ENCODE measurements at places on chromosomes 16 and 17. TPM values are rescaled to one million over a fixed set of nuclear protein-coding genes. Genes with fewer than 3 reads are reported as not detected.

Gene OSGIN1
- total RNA-seq = 3.6 TPM

Gene RASL10B
- 2.7 TPM for total RNA-seq

Gene TP53TG3B
- not detected for total RNA-seq

Gene MYO15B
- total RNA-seq = 0.88 TPM

Gene TBC1D3I
- 0.36 TPM for total RNA-seq

Gene PRSS22
- total RNA-seq = not detected

Gene KCNJ12
- under 0.01 TPM for total RNA-seq

GRCh38 chr17:30312226-30312625, 20.5 kb upstream of the BLMH start:
- H3K4me3 ChIP-seq = no peak overlapping the region
- no peaks in the 10 kb centered on the region for H3K4me1 ChIP-seq
- H3K36me3 ChIP-seq = no peaks in the 10 kb centered on the region
- H3K27ac ChIP-seq = no peak overlapping the region
- no peak for DNase-seq

- H3K27me3 ChIP-seq = peaks cover 8% of the 10 kb centered on the region
- DNase-seq = peak; percentile 81
- H3K27ac ChIP-seq = no peak overlapping the region
- peaks cover 12% of the 10 kb centered on the region for H3K4me1 ChIP-seq
- no peaks in the 10 kb centered on the region for H3K36me3 ChIP-seq
Measured at GRCh38 chr17:81720267-81721071, 8.4 kb downstream of the SLC25A10 start.

DNA sequence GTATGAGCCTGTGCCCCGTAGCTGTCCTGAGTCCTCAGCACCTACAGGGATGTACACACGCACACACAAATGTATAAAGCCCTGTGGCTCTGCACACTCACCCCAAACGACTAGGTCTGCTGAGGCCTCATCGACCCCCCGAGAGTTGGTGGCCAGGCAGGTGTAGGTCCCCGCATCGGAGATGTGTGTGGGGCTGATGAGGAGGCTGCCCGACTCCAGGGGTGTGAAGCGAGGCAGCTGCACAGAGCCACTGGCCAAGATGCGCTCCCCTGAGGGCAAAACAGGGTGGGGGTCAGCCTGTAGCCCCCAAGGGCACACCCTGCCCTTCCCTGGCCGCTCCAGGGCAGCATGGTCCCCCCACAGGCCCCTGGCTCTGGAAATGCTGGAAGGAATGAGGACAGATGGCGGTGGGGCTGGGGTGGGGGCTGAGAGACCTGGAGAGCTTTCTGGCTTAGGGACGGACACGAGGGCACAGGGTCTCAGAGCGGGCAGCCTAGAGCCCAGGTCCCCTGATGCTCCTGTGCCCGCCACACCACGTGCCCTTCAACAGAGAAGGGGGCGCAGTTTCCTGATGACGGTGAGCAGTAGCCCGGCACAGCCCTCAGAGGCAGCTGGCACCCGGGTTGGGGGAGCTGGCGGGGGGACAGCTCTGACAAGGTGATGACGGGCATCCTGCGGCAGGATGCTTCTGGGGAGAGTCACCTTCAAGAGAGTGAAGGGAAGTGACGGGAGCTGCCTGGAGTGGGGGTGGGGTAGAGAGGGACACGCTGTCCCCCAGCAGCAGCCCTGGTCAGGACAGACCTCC, 119.8 kb upstream of the CDC42EP4 start:
- no peaks in the 10 kb centered on the region for H3K4me1 ChIP-seq
- H3K27me3 ChIP-seq = no peaks in the 10 kb centered on the region
- no peaks in the 10 kb centered on the region for H3K36me3 ChIP-seq
- H3K4me3 ChIP-seq = no peak overlapping the region
- DNase-seq = no peak

DNA sequence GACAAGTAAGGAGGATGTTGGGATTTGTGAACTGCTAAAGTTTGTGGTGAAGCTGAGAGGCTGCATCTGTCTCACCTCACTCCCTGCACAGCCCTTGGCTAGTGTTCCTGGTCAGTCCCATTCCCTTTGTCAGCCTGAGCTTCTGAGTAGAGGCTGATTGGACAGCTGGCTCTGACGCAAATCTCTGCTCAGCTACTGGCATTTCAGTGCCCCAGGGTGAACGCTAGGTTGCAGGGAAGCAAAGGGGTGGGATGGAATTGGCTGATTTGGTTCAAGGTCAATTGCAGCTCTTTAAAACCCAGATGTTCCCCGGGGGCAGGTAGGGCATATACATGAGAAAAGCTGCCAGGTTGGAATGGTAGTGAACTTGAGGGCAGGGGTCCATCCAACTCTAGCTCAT, 23.1 kb upstream of the CNOT1 start:
- no peak overlapping the region for H3K4me3 ChIP-seq
- no peaks in the 10 kb centered on the region for H3K27me3 ChIP-seq
- no peak overlapping the region for H3K27ac ChIP-seq
- H3K36me3 ChIP-seq = no peaks in the 10 kb centered on the region
- H3K4me1 ChIP-seq = peaks cover 10% of the 10 kb centered on the region
- DNase-seq = no peak

- DNase-seq = no peak
- H3K4me3 ChIP-seq = no peak overlapping the region
- no peak overlapping the region for H3K27ac ChIP-seq
- H3K4me1 ChIP-seq = peaks cover 2% of the 10 kb centered on the region
Measured at GRCh38 chr16:27671410-27671809, 121.5 kb downstream of the KATNIP start.

DNA sequence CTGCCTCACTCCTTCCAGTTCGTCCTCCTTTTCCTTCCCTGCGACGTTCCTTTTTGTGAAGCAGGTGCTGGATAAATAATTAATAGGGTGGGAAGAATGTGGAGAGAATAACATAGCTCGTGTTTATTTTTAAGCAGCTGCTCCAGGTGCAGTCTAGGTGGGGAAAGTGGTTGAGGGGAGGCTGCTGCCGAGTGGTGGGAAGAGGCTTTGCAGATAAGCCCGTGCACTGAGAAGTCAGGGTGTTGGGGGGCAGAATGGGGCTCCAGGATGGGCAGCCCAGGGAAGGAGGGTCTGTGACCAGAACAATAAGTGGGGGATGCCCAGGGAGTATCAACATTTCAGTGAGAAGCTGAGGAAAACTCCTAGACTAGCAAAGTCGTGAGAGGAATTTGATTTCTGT, 300.5 kb downstream of the CPPED1 start:
- H3K27ac ChIP-seq = no peak overlapping the region
- H3K27me3 ChIP-seq = no peaks in the 10 kb centered on the region
- H3K4me3 ChIP-seq = no peak overlapping the region
- H3K4me1 ChIP-seq = peaks cover 5% of the 10 kb centered on the region

GRCh38 chr16:89089120-89089519, 4.5 kb upstream of the ACSF3 start:
- H3K36me3 ChIP-seq = no peaks in the 10 kb centered on the region
- no peak overlapping the region for H3K27ac ChIP-seq
- DNase-seq = peak; percentile 69
- no peaks in the 10 kb centered on the region for H3K4me1 ChIP-seq
- no peak overlapping the region for H3K4me3 ChIP-seq

DNA sequence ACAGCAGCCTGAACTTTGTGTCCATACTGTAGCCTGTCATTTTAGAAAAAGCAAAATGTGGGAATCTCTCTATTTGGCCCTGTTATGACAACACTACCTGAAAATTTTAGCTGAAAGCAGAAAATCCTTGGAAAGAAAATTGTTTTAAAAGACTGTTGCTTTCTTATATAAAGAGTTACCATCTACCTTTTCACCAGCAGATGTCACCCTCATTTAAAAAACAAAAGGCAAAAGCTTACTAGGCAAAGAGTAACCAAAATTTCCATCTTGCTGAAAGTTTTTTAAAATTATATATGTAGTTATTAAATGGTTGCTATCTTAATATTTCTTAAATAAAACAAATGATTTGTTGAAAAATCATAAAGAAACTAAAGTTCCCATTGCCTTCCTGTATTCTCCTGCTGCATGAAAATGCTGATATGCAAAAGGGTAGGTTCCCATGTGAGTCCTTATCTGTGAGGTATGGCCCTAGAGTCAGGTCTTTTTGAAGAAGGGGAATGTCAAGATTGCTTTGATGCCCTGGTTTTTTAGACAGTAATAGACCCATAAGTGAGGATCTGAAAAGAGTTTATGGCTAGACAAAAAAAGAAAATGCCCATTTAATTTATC, 61.0 kb downstream of the TNRC6C start:
- no peaks in the 10 kb centered on the region for H3K27me3 ChIP-seq
- no peak overlapping the region for H3K27ac ChIP-seq
- H3K4me1 ChIP-seq = no peaks in the 10 kb centered on the region
- no peak for DNase-seq

GRCh38 chr17:72236980-72237633, 116.3 kb downstream of the SOX9 start:
- no peaks in the 10 kb centered on the region for H3K4me1 ChIP-seq
- no peak overlapping the region for H3K27ac ChIP-seq
- peaks cover 3% of the 10 kb centered on the region for H3K27me3 ChIP-seq
- H3K36me3 ChIP-seq = no peaks in the 10 kb centered on the region
- H3K4me3 ChIP-seq = no peak overlapping the region

DNA sequence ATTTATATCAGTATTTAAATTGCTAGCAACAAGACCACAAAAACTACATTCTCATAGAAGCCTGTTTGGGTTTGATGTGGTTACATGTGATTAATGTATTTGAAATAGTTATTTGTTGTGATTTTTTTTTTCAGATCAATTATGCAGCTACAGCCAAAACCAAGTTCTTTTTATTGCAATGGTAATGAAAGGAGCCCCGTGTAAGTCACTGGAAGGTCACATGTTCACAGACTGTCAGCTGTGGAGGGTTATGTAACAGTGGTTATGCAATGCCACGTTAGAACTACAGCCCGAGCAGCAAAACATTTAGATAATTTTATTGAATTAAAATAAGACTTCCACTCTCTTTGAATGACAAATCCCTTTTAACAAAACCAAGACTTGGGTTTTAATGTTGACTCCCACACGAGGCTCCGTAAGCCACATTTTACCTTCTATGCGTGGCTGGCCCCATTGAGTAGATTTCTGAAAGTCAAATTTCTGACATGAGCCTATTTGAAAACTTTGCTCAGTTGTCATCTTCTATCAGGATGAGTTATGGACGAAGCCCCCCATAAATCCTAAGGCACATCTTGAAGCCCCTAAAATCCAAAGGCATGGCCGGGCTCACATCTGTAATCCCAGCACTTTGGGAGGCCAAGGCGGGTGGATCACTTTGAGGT, 41.8 kb upstream of the SEC14L1 start:
- H3K27ac ChIP-seq = peak overlapping the region; percentile 82
- no peaks in the 10 kb centered on the region for H3K27me3 ChIP-seq
- no peak for DNase-seq
- peaks cover 20% of the 10 kb centered on the region for H3K36me3 ChIP-seq
- peaks cover 35% of the 10 kb centered on the region for H3K4me1 ChIP-seq

GRCh38 chr17:76075364-76076145, 974 bp downstream of the GALR2 start:
- DNase-seq = peak; percentile 88
- no peak overlapping the region for H3K27ac ChIP-seq
- peaks cover 66% of the 10 kb centered on the region for H3K27me3 ChIP-seq
- no peaks in the 10 kb centered on the region for H3K36me3 ChIP-seq

- peaks cover 15% of the 10 kb centered on the region for H3K36me3 ChIP-seq
- H3K4me1 ChIP-seq = peaks cover 7% of the 10 kb centered on the region
- no peak overlapping the region for H3K27ac ChIP-seq
- H3K4me3 ChIP-seq = no peak overlapping the region
- peak; percentile 18 for DNase-seq
- H3K27me3 ChIP-seq = no peaks in the 10 kb centered on the region
Measured at GRCh38 chr16:3122926-3123570, 10.7 kb downstream of the ZNF205 start.

DNA sequence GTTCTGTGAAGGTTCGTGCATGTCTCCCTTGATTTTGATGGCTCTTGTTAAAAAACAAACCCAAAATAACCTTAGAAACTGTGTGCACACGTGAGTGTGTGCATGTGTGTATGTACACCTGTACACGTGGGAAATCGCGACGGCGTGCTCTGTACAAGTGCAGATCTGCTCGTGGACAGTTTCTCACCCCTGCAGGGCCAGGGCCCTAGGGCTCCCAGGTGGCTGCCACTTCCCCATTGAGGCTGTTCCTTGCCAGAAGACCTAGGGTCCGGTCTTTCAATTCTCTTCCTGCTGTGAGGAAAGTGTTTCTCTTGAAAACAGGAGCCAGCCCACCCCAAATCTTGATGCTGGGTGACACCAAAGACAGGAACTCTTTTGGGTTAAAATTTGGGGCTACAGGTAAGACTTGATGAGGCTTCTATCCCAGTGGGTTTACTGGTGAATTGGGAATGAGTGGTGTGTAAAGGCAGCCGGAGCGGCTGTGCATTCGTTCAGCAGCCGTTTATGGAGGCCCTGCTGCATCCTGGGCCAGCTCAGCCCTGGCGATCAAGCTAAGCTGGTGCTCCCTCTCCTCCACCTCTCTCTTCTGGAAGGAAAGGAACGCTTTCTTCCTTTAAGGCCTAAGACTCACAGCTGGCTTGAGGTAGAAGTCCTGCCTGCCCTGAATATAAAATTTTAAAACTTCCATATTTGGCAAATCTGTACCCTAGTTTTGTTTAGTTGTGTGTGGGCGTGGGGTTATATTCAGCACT, 137.9 kb downstream of the CLEC16A start:
- H3K36me3 ChIP-seq = no peaks in the 10 kb centered on the region
- no peak overlapping the region for H3K27ac ChIP-seq
- H3K4me1 ChIP-seq = peaks cover 57% of the 10 kb centered on the region

GRCh38 chr16:5605404-5605803, 507.8 kb upstream of the EEF2KMT start:
- no peaks in the 10 kb centered on the region for H3K27me3 ChIP-seq
- H3K4me1 ChIP-seq = no peaks in the 10 kb centered on the region
- no peak for DNase-seq
- no peak overlapping the region for H3K27ac ChIP-seq
- H3K36me3 ChIP-seq = no peaks in the 10 kb centered on the region

DNA sequence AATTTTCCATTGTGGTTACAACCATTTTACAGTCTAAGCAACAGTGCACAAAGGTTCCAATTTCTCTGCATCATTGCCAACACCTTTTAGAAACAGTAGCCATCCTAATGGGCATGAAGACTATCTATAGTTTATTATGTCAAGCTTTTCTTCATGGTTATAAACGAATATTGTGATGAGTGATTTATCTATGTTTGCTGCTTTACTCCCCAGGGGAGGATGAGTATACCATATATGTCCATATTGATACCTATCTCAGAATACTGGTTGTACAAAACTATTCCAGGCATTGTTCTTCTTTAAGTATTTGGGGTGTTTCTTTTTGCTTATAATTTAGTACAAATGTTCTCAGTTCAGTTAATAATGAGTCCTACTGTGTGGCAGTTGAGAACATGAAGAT, 98.3 kb downstream of the PRKCA start:
- H3K4me3 ChIP-seq = no peak overlapping the region
- no peaks in the 10 kb centered on the region for H3K27me3 ChIP-seq
- no peaks in the 10 kb centered on the region for H3K36me3 ChIP-seq
- no peak for DNase-seq

- H3K4me1 ChIP-seq = peaks cover 22% of the 10 kb centered on the region
- peaks cover 16% of the 10 kb centered on the region for H3K36me3 ChIP-seq
- no peak for DNase-seq
- no peak overlapping the region for H3K4me3 ChIP-seq
- H3K27ac ChIP-seq = no peak overlapping the region
- no peaks in the 10 kb centered on the region for H3K27me3 ChIP-seq
Measured at GRCh38 chr17:66310528-66311148, 8.2 kb downstream of the PRKCA start.

Measured in osteoblast (primary cell).